T-helper 22 cell (primary cell): ENCODE measurements at places on chromosomes 1 and 21.

GRCh38 chr1:209766051-209766450 lies 10.2 kb downstream of the TRAF3IP3 start:
- no peak for DNase-seq

- DNase-seq: no peak
Measured at GRCh38 chr1:167943541-167943940, 6.7 kb upstream of the MPC2 start.

- no peak for DNase-seq
Measured at GRCh38 chr21:45055861-45056260, 18.5 kb upstream of the ADARB1 start.

DNA sequence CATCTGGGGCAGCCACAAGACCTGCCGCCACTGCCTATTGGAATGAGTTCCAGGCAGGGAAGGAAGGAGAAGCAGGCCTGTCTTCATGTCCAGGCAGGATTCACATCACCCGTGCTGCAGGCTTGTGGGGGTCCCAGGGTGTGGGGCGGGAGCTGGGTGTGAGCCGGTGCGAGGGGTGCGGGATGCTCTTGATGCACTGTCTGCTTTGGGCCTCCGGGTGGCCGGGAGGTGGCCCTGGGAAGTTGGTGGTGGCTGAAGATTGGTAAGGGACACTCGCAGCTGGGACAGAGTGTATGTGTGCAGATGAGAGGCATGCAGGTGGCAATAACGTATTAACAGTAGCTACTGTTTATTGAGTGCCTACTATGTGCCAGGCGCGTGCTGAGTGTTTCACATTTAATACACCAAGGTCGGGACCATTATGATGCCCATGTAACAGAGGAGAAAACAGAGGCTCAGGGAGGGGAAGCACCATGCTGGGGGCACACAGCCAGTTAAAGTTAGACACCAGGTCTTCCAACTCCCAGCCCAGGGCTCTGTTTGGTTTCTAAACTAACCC lies 3.3 kb downstream of the CROCC start:
- no peak for DNase-seq
